Suppressor macrophage (primary cell): ENCODE measurements at places on chromosomes 1 and 21.

- no peak for DNase-seq
Measured at GRCh38 chr21:14303731-14304488, 79.0 kb downstream of the HSPA13 start.

GRCh38 chr21:34796518-34797200 is 127.9 kb downstream of the CLIC6 start:
- no peak for DNase-seq

- no peak for DNase-seq
Measured at GRCh38 chr1:240107058-240107684, 15.5 kb downstream of the FMN2 start.

DNA sequence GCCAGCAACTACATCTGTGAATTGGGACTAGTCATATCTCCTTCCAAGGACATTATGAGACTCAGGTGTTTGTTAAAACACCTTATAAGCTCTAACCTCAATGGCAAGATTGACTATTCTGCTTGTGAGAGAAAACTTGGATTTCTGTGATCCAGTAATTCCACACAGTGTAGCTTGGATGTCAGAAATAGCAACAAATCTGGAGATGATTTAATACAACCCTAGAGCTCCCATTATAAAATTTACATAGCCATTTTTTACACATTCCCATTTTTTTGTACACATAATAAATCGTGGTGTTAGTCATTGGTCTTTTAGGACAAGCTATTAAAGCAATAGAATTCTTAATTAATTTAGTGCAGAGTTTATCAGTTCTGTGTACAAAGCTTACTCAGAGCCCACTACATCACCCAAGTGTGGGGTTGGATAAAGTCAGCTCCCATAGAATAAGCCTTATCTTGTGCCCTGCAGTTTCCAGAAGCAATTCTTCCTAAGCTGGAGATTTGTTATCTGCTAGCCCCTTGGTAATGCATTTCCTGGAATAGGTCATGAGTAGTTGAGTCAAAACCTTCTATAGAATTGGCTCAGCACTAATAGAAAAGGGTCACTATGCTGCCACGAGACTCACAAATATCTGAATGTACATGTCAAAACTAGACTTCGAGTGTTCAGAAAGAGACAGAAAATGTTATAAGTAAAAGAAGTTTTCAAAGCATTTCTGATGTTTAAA is 434.0 kb upstream of the RUNX1 start:
- no peak for DNase-seq

DNA sequence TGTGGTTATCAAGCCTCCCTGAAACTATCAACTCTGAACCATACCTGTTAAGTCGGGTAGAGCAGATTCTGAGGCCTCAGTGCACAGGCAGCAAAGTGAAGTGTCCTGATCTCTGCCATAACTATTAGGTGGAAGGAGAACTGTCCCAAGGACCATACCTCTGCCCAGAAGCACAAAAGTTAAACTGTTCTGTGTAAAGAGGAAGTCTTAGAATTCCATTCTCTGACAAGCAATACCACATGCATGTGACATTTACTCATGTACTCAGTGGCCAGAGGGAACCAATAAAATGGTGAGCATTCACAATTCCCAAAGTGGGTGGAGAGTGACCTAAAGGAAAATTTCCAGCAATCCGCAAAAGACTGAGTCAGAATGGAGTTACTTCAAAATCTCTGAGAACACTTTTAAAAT is 61.0 kb downstream of the TOR3A start:
- peak; percentile 93 for DNase-seq

GRCh38 chr1:108646265-108646647 is 14.6 kb downstream of the HENMT1 start:
- no peak for DNase-seq

- DNase-seq = peak; percentile 28
Measured at GRCh38 chr1:160032165-160032820, 503 bp upstream of the PIGM start.

- no peak for DNase-seq
Measured at GRCh38 chr1:226566234-226566633, 17.7 kb downstream of the STUM start.

DNA sequence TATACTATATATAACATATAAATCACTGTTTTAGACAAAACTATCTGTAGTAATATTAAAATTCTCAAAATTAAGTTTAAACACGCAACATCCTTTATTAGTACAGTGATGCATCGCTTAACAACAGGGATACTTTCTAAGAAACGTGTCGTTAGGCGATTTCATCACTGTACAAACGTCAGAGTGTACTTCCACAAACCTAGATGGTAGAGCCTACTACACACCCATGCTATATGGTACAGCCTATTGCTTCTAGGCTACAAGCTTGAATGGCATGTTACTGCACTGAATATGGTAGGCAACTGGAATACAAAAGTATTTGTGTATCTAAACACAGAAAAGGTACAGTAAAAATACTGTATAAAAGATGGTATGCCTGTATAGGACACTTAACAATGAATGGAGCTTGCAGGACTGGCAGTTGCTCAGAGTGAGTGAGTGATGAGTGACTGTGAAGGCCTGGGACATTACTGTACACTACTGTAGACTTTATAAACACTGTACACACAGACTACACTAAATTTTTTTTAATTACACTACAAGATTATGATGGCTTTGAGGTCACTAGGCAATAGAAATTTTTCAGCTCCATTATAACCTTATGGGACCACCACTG is 10.5 kb downstream of the FOXJ3 start:
- DNase-seq = no peak

GRCh38 chr1:177190308-177190970 is 19.7 kb downstream of the BRINP2 start:
- no peak for DNase-seq

- no peak for DNase-seq
Measured at GRCh38 chr1:68409426-68409825, 40.3 kb downstream of the RPE65 start.

DNA sequence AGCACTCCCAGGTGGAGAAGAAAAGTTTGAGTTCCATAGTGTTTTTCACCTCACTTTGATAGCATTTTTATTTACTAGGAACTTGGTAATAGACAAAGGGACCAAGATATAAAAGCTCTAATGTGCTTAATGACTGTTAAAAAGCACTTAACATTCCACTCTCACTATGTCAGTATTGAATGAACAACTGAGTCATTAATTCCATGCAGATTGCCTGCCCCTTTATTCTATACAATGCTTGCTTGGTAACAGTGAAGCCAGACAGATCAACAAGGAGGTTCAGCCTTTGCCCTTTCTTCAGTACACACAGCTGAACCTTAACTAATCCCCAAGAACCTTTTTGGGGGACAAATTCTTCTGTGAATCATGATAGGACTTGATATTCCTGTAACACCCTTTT is 425.5 kb downstream of the NUF2 start:
- no peak for DNase-seq

- peak; percentile 55 for DNase-seq
Measured at GRCh38 chr1:167935216-167936067, 1.0 kb upstream of the DCAF6 start.

GRCh38 chr1:86507935-86508582 is 38.8 kb upstream of the CLCA4 start:
- DNase-seq = peak; percentile 35

DNA sequence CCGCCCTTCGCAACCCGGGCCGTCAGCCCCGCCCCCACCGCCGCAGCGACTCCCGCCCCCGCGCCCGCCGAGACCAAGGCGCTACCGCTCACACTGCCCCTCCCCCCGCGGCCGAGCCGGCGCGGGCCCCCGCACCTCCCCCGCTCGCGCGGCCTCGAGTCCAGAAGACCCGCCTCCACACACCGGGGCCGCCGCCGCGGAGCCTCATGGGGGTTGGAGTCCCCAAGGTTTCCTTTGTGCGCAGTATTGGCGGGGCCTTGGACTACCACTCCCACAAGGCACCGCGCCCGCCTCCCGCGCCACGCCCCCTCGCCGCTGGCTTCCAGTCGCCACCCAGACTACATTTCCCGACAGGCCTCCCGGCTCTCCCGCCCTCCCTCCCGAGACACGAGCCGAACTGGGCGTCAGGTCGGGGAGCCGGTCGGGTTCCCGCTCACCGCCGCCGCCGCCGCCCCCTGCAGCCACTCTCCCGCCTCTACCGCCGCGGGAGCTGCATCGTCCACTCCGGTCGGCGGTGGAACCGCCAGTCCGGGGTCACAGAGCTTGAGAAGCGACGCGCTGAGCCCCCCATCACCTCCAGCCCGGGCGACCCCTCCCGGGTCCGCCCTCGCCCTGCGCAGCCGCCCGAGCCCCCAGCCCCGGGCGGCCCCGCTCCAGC is at the start of gene PHF13:
TSS of gene PHF13 (plus strand) at position 371 of the 658 bp plus-strand sequence. CDS start 336 bp downstream, outside the sequence.
- peak; percentile 100 for DNase-seq

DNA sequence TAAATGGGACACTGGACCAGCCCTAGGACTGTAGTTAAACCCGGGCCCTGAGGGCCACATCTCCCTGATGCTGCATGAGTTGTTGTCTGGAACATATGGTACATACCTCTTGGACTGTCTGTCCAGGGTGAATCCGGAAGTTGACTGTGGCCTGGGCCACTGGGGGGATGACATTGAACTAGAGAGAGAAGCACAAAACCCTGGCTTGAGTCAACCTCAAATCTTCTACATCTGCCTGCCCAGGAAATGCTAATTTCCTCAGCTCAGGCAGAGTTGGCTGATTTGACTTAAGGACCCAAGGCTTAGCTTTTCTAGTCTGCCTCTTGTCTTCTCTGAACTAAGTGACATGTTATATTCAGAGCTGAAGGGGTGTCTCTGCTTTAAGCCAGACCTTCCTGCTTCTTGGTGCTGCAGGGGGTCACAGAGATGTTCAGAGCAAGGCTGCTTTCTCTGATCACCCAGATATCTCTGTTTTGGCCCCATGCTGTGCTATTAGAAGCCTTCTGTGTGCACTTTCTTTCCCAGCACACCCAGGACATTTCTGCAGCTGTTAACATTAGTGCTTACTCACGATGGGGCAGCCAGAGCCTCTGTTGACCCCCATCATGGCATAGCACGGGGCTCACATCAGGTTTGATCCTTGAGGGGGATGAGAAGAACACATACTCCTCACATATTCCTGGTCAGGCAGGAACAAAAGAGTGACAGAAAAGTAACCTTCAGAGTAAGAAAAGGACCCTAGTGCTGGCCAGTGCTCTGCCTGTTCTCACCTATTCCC is 9.6 kb downstream of the PM20D1 start:
- no peak for DNase-seq
